ENCODE measurements at places on chromosomes 7 and 10. TPM values are rescaled to one million over a fixed set of nuclear protein-coding genes. Genes with fewer than 3 reads are reported as not detected.

Gene LEP
- total RNA-seq, result not detected

DNA sequence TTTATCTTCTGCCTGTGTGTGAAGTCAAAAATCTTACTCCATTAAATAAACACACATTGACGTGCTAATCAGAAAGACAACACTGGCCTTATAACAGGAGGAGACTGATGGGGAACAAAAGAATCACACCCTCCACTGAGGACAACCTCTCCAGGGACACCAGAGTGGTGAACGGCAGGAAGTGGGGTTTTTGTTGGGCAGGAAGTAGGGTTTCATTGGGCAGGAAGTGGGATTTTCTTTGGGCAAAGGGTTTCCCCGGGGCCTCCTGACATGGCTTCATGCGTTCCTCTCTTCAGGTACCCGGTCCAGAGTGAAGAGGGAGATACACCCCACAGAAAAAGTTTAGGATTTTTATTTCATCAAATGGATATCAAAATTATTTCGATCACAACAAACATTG, 30.6 kb downstream of the ADARB2 start:
- H3K27ac ChIP-seq, result no peak overlapping the region
- no peaks in the 10 kb centered on the region for H3K27me3 ChIP-seq
- no peak overlapping the region for H3K4me3 ChIP-seq

DNA sequence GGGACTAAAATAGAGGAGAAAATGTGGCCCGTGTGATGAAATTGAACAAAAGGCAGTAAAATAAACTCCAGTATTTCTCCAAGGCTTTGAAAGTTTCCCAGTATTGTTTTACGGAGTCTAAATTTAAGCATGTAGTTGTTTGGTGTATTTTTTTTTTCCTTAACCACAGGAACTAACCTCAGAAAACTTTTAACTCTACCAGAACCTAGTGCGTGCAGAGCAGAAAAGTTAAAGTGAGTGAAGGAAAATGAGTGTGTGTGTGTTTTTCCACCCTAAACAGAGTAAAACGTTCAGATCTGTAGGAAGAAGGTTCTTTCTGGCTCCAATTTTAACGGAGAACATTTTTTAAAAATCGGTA, 812 bp downstream of the PROSER2 start:
- no peaks in the 10 kb centered on the region for H3K27me3 ChIP-seq
- H3K4me1 ChIP-seq, result peaks cover 10% of the 10 kb centered on the region
- H3K36me3 ChIP-seq, result no peaks in the 10 kb centered on the region
- H3K4me3 ChIP-seq, result peak overlapping the region; percentile 82

GRCh38 chr7:133401225-133401624, 148.3 kb downstream of the EXOC4 start:
- H3K4me1 ChIP-seq, result no peaks in the 10 kb centered on the region
- H3K27me3 ChIP-seq, result no peaks in the 10 kb centered on the region
- no peak overlapping the region for H3K4me3 ChIP-seq
- H3K27ac ChIP-seq, result no peak overlapping the region

GRCh38 chr7:20508109-20508508, 107.4 kb upstream of the ABCB5 start:
- no peaks in the 10 kb centered on the region for H3K27me3 ChIP-seq
- no peak overlapping the region for H3K27ac ChIP-seq
- no peak overlapping the region for H3K4me3 ChIP-seq
- no peaks in the 10 kb centered on the region for H3K4me1 ChIP-seq

DNA sequence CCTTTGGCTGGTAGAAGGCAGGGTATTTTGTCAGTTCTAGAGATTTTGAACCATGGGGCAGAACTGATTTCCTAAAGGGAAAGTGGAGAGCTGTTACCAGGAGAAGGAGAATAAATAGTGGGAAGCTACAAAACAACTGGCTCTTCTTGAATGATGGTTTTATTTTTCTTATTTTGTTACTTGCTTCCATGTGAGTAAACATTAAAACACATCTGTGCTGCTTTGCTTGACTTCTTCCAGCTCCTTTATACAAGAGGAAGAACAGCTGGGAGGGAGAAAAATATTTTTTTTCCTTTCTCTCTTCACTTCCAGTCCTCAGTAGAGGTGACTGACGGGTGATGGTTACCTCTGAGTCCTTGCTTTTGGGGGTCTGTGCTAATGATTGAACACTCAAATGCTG, 30.0 kb upstream of the SYPL1 start:
- H3K36me3 ChIP-seq, result no peaks in the 10 kb centered on the region
- H3K4me3 ChIP-seq, result no peak overlapping the region
- no peaks in the 10 kb centered on the region for H3K27me3 ChIP-seq
- peaks cover 9% of the 10 kb centered on the region for H3K4me1 ChIP-seq
- H3K27ac ChIP-seq, result no peak overlapping the region

All from right lobe of liver (tissue), 6 donors.